Nasal cavity respiratory epithelium epithelial cell of viscerocranial mucosa (primary cell): ENCODE measurements at places on chromosomes 1 and 21. TPM values are rescaled to one million over a fixed set of nuclear protein-coding genes. Genes with fewer than 3 reads are reported as not detected.

The TRIM33 gene
- 22.9 and 40.3 TPM in 2 replicates for total RNA-seq

The RBM11 gene
- 0.34 and 0.36 TPM in 2 replicates for total RNA-seq

The SASS6 gene
- 1.7 and 2.8 TPM in 2 replicates for total RNA-seq

The NECTIN4 gene
- 81.0 and 91.3 TPM in 2 replicates for total RNA-seq

The IFI44L gene
- total RNA-seq: 0.78 and 2.7 TPM in 2 replicates

The SEMA4A gene
- 3.8 and 11.9 TPM in 2 replicates for total RNA-seq

The SH3D21 gene
- total RNA-seq: 1.9 and 6.5 TPM in 2 replicates

The PRMT6 gene
- 19.1 and 19.6 TPM in 2 replicates for total RNA-seq

The CRYZ gene
- 26.3 and 26.9 TPM in 2 replicates for total RNA-seq

The TRIM67 gene
- total RNA-seq: not detected in 2 replicates

The CATSPER4 gene
- total RNA-seq: not detected in 2 replicates

The SPATA46 gene
- total RNA-seq: not detected in 2 replicates

The FAM72B gene
- under 0.01 and 0.14 TPM in 2 replicates for total RNA-seq
